ENCODE measurements at places on chromosomes 6 and 20. TPM values are rescaled to one million over a fixed set of nuclear protein-coding genes. Genes with fewer than 3 reads are reported as not detected.
A peak's percentile ranks its signal among the peaks of the same experiment; 100 is the strongest.

Gene FYN
- 660 TPM for total RNA-seq

Gene TCF15
- not detected for total RNA-seq

Gene SLC17A4
- not detected for total RNA-seq

Gene OR12D3
- not detected for total RNA-seq

Gene BANF2
- total RNA-seq: not detected

Gene TRIM31
- total RNA-seq: 0.32 TPM

DNA sequence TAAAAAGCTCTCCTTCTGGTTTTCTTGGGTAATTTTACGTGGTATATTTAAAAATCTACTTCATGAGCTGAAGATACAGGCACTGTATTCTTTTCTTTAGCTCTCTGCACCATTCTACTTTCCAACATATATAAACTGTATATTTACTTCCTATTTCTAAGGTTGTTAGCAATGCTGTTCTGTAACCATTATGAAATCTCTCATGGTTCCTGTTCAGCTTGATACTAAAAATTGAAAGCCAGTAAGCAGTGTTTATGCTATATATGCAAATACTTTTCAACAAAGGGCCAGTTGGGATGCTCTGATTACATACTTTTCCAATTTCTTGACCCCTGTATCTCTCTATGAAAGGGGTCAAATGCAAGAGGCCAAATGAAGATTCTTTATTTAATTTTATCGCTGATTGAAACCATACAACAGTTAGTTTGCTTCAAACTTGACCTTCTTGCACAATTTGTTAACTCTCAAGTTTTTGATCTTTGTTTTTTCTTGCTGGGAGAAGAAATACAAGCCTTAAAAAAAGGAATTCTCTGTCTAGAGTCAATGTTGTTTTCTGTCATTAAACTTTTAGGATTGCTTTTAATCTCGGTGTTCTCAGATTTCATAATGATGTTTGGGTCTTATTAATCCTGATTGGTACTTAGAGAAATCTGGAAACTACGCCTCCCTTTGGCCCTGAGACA, 223.2 kb downstream of the PRL start:
- no peak for DNase-seq

DNA sequence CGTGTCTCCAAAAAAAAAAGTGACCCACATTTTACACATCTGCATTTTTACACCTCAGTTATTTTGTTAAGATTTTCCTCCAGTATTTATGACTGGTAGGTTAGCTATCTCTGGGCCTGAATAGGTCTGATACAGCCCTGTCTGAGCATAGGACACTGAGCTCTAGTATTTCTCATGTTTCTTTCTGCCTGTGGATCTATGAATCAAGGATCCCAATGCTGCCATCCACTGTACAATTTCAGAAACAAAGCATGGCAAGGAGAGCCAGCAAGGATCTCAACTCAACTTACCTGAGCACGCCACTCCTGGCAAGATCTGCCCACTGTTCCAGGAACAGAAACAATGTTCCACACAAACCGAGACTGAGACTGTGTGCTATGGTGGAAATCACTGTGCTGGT, 36.4 kb upstream of the ENPP5 start:
- DNase-seq: no peak

DNA sequence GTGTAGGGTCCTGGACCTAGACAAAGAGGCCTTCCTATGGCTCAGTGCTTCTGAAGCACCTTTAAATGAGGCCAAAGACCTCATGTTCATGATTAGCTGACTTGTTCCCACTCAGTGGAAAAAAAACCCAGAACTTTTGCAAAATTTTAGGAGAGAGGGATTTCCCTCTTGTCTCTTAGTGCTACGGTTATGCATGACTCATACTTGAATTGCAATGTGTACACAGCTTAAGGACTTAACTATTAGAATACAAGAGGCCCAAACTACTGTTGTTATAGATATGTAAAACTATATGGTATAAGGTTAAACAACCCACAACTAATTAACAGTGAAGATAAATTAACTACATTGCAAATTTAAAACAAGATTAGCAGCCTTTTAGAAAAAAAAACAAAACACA, 32.3 kb upstream of the HLA-A start:
- no peak for DNase-seq

GRCh38 chr6:125866433-125866832, 75.7 kb downstream of the NCOA7 start:
- no peak for DNase-seq

- peak; percentile 19 for DNase-seq
Measured at GRCh38 chr6:130381459-130382380, 15.9 kb downstream of the TMEM200A start.

DNA sequence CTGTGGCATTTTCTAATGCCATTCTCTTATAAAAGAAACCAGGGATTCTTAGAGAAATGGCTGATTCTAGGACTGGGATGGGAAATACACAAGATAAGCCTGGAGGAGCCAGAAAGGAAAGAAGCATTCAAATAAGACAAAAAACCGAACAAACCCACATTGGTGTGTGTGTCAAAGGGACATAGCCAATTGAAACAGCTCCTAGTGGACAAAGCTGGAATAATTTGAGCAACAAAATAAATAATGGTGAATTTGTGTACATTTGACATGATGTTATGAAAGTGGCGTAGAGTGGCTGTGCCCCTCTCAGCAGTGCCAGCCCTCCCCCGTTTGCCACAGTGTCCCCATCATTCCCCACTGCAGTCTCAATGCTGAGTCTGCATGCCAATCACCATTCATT, 55.5 kb downstream of the B3GAT2 start:
- no peak for DNase-seq

GRCh38 chr6:1901556-1901955, 291.8 kb downstream of the FOXC1 start:
- no peak for DNase-seq

GRCh38 chr6:53714395-53714794, 48.8 kb upstream of the KLHL31 start:
- DNase-seq: no peak

DNA sequence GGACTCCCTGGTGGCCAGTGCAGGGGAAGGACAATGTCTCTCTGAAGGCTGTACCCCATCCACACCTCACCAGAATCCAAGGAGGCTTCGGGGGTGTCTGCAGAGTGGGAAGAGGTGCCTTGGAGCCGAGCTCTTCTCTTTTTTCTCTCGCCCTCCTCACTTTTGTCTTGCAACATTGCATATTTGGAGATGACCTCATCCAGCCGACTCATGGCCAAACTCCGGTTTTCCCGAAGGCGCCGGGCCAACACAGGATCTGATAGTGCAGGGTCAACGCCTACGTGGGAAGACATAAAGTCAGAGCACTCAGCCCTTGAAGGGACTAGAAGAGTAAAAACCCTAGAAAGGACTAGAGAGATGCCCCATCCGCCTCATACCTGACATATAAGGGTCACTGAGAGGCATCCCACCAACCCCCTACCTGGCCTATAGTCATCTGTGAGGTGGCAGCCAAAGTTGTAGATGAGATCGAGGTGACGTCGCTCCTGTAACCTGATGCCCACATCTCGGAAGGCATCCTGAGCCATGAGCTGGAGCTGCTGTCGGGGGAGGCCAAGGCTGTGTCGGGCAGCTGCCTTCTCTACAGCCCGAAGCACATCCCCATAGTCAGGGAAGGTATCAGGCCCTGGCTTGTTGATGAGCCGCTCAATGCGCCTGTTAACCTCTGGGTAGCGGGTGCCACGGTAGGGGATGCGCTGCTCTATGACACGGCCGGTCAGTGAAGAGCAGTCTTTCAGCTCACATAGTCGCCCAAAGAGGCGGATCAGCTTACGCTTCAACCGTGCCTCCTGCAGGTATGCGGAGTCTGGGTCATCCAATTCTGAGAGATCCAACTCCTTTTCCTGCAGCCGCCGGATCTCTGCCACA, 3.0 kb upstream of the ZBTB22 start:
- DNase-seq: no peak

DNA sequence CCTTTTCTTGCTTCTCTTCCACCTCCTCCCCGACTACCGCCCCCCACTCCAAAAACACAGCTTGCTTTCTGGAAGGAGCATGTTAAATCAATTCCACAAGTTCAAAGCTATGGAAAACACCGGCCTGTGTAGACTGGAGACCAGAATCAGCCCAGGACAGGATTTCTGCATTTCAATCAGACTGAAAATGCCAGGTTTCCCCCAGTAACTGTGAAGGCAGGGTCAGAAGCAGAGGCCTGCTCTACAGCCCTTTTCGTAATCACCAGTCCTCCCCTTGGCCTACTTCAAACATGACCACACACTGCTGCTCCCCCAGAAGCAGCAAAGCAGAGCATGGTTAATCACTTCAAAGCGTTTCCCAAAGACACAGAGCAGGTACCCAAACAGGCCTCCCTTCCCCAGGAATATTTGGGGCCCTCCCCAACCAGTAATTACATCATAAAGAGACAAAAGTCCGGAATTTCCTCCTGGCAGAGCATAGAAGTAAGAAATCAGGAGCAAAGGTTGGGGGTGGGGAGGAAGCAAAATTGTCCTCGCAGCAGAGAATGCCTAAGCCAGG, 38.4 kb downstream of the ZMYND8 start:
- no peak for DNase-seq

All from naive thymus-derived CD4-positive, alpha-beta T cell (primary cell).